ENCODE measurements at places on chromosomes 12 and 14.

DNA sequence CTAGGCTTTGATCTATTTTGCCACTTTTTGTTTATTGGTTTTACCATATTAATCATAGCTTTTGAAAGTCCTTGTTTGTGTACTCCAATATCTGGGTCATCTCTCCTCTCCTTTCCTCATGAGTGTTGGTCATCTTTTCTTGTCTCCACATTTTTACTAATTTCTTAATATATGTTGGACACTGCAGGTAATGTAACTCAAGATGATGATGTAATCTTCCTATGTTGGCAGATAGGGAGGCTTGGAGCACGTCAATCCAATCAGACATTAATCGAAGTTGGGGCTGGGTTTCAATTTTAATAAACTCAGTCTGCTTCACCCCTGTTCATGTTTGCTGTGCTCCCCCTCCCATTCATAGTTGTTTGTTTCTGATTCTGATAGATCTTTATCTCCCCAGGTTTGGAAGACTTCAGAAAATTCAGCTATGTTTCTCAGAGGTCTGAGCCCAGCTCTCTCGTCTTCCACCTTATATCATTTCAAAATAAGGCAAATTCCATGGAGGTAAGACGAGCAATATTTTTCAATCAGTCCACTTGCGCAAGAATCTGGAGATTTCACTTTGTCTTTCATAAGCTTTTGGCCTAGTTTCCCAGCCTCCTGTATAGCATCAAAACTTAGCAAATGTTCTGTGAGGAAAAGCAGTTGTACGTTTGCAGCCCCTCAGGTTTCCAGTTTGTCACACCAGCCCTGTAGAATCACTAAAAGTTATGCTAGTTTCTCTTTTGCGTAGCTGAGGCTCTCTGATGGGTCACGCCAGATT is 504.1 kb downstream of the TMTC2 start:
- DNase-seq, result no peak

DNA sequence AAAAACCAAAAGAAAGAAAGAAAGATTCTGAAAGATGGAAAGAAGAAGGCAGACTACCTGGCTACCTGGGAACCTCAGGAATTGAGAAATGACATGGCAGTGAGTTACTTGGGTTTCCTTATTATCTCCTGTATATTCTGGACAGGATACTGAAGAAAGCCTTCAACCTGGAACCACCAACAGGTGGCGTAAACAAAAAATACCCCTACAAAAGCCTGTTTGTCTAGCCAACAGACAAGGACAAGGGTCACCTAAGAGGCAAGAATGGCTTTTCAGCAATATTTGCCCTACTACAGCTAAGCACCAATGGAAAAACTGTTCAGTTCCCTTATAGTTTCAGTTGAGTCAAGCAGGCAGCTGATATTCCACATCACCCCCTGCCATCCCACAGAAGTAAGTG is 274.9 kb downstream of the GPHN start:
- DNase-seq, result no peak

DNA sequence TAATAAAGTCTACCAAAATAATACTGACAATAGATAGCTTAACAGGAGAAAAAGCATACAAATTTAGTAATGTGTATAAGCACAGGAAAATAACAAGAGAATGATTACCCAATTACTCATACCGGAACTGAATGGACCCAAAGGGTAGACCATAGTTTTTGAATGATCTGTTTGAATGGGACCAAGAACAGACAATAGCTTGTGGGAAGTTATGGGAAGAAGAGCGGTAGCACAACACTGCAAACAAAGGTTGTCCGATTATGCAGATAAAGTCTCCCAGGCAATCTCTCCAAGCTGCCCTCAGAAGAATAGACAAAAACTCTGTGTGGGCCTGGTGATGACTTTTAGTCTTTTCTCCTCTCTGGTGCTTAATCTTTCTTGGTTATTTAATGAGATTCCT is 96.6 kb upstream of the NEDD1 start:
- no peak for DNase-seq

DNA sequence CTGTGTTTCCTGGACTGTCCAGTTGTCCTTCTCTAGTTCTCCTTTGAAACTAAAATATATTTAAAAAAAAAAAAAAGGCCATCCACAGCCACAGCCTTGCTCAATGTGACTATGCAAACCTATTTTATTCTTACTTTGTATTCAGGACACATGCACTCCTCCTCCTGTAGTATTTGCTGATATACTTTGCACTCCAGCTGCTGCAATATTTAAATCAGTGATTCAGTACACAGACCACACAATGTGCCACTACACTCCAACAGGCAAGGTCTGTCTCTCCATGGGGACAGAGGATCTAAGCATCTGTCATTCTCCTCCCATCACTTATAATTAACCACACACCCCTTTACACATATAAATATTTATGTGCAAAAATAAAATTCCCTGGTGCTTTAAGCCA is 40.2 kb upstream of the CCDC196 start:
- no peak for DNase-seq

DNA sequence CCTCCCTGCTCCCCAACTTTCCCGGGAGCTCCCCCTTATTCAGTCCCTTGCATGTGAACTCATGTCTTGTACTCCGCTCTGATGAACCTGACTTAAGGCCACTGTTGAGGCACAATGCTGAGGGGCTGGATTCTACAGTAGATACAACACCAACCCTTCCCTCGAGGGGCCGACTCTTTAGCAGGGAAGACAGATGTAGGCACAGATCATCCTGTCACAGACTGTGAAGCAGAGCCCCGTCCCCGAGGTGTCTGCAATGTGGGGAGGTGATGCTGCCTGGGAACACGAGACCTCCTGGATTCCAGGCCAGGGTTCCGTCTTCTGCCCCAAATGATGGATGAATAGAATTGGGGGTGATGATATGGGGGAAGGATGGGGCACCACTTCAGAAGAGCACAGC is 175.1 kb downstream of the CHST11 start:
- no peak for DNase-seq

- DNase-seq, result no peak
Observed at GRCh38 chr12:47783024-47783755, 10.2 kb downstream of the SLC48A1 start.

GRCh38 chr12:6104027-6104426 is 20.4 kb downstream of the VWF start:
- no peak for DNase-seq

DNA sequence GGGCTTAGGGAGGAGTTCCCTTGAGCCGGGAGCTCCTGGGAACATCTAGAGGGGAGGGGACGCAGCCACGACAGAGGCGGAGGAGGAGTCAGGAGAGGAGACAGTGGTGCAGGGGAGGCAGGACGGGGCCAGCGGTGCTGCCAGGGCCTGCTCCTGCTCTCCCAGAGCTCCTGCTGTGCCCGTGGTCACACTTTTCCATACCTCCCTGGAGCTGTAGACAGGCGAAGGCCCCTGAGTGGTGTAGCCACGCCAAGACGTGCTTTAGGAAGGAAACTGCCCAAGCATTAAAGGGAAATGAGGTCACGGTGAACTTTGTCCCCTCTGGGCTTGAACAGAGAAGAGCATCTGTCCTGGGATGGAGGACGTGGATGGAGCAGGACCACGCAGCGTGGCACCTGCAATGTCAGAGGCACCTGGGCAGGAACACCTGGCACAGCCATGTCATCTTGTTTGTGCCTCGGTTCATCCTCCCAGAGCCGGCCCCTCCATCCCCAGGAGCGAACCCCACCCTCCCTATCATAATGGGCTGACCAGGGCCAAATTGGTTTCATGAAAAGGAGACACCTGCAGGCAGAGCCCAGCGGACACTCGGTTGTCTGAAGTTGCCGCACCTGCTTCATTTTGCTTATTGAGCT is 239.5 kb upstream of the SFSWAP start:
- DNase-seq, result no peak

GRCh38 chr14:34804933-34805332 is 70.2 kb downstream of the BAZ1A start:
- DNase-seq, result no peak

- DNase-seq, result no peak
Observed at GRCh38 chr14:89430391-89431236, 13.6 kb upstream of the FOXN3 start.

- no peak for DNase-seq
Observed at GRCh38 chr14:89702073-89702875, 252.3 kb downstream of the EFCAB11 start.
